ENCODE measurements at places on chromosomes 4 and X.

DNA sequence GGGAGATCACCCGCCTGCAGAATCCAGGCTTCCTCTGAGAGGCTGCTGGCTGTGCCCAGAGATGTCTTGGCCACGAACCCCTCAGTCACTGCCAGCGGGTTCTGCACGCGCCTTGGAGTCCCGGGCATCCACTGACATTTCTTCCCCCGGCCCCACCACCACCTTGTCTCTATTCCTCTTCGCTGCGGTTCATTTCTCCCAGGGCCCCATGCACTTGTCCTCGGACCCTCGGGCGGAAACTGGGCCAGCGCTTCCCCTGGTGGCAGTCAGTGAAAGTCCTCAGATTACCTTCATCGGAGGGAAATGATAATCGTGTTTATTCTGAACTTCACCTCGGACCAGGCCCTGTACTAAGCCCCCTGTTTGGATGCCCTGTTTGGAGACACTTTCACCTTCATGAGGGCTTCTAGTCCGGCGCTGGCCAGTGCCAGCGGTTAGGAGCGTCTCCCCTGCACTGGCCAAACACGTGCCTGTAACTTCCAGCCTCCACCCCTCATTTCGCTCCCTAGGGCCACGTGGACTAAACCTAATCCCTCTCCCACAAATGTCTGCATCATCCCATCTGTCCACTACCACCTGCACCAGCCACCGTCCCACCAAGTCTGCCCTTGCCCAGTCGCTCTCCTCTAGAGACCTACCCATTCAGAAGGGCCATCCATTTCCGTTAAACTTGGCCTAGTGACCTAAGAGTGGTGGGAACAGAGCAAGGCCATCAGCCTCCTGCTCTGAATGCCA lies 82.0 kb downstream of the DCTD start:
- DNase-seq = no peak

DNA sequence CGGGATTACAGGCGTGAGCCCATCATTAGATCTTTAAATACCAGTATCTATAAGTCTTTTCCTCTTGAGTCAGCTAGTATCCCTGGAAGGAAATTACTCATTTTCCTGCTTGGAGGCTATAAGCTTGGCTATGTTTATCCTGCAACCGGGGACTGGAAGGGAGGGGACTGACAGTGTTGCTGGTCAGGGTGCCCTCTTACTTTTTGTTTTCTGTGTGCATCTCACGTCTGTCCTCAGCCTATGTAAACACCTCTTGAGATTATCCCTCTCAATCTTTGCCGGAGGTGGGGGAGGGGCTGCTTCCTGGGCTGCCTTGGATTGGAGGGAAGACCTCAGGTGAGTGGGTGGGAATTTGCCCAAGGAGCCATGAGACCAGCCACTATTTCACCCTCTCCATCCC lies 37.0 kb downstream of the HTT start:
- DNase-seq = no peak

GRCh38 chr4:33054161-33054560 lies 2334.0 kb downstream of the PCDH7 start:
- no peak for DNase-seq

GRCh38 chr4:87260477-87260876 lies 40.1 kb upstream of the KLHL8 start:
- DNase-seq = no peak

DNA sequence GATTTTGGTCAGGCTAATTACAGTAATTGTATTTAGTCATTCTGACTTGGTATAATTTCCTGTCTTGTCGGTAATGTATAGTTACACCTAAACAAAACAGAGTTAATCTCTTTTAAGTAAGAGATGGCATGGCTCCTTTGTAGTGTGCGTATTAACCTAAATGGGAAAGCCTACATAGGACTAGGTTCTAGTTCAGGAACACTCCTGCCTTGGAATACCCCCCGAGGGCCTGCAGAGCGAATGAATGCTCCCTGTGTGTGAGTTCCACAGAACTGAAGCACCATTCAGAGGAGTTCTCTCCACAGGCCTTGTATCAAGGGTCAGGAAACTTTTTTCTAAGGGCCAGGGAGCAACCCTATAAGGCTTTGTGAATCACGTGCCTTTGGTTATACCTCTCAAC lies 44.9 kb upstream of the STIM2 start:
- no peak for DNase-seq

DNA sequence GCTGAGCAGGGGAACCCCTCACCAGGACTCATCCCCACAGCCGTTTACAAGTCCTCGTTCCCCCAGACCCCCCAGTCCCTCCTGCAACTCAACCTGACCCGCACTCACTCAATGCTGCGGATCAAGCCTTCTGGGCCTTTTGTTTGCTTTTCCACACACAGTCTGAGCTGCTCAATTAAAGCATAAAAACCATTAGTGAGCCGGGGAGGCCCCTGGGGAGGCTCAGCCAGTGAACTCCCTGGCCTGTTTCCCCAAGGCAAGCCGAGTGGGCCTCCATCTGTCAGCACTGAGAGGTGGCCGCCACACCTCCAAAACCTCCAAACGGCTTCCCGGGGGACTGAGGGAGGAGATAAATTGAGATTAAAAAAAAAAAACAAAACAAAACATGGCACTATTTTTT lies 158.5 kb downstream of the SHOX start:
- DNase-seq = no peak

DNA sequence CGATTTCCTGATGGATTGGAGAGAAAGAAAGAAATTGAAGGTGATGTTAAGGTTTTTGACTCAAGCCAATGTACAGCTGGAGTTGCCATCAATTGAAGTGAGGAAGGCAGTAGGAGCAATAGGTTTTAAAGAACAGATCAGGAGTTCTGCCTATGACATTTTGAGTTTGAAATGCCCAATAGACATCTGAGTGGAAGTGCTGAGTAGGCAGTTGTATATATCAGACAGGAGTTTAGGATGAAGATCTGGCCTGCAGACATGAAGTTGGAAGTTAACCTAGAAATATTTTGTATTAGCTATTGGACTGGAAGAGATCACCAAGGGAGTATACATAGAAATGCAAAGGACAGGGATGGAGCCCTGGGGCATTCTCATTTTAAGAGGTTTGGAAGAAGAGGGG lies 12.9 kb upstream of the TMSB15B start:
- DNase-seq = no peak

GRCh38 chr4:13523105-13523477 lies 21.2 kb downstream of the NKX3-2 start:
- no peak for DNase-seq

- no peak for DNase-seq
Measured at GRCh38 chrX:138504273-138504672, 207.2 kb downstream of the FGF13 start.

- DNase-seq = no peak
Measured at GRCh38 chr4:83022724-83023450, 12.1 kb upstream of the COPS4 start.

DNA sequence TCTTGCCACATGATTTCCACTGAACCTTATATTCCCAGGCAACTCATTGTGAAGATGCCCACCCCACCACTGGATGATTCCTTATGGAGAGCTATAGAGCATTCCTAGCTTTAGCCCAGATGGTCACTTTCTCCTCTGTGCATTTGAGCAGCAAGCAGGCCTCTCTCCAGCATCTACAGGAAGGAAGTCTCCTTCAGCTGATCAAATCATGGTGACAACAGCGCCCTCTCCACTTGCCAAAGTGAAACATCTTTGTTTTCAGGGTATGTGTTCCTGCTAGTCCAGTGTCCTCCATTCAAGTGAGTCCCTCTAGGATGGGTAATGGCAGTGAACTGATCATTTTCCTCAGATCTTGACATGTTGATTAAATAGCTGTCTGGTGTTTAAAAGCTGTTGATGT lies 10.9 kb upstream of the SYTL5 start:
- no peak for DNase-seq

GRCh38 chr4:142361981-142362380 lies 484.1 kb downstream of the INPP4B start:
- no peak for DNase-seq

- DNase-seq = no peak
Measured at GRCh38 chr4:119025916-119026661, 109.5 kb upstream of the MYOZ2 start.

DNA sequence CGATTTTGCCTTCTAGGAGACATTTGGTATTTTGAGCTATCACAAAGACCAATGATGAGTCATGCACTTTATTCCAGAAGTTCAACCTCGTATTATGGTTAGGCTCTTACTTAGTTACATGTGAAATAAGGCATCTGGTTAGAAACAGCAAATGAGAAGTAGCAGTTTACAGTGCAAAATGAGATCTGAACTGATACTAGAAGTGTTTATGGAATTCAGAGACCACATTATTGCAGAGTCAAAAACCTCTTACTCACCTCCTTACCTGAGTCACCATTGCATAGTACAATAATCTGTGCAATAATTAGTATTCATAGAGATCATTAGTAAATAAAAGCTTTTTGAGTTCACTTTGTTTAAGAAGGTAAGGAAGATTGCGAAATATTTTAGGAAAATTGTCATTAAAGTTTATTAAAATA lies 38.7 kb downstream of the SEC24B start:
- DNase-seq = no peak

DNA sequence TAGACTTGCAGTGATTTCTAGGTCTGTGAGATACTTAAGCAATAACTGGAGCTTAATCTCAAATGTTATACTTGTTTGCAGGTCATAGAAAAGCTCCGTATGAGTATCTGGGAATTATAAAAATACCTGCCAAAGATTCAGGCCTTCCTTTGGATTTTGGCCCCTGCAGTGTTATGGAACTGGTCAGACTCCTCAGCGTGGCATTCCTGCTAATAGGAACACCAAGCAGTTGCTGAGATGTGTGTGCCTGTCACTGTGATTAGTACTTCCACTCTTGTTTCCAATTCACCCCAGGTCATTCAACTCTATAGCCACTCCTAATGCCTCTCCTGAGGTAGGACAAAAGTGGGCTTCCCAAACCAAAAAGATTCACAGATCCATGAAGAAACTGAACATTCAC lies 7.8 kb upstream of the UGT2B7 start:
- DNase-seq = no peak

GRCh38 chrX:73847991-73848390 lies 285.0 kb downstream of the CHIC1 start:
- no peak for DNase-seq

DNA sequence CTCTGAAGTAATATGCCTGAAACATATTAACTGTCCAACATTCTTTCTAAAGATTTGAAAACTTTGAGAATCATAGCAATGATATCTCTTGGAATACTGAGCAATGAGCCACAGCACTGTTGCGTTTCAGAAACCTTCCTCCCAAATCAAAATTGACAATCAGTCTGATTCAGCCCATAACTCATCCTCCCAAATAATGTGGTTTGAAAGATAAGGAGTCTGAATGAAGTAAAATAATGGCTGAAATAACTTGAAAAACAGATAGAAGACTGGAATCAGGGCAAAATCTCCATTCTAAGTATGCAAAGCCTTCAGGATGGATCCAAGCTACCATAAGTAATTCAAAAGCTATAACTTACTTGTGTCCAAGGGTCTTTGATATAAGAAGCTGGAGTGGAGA lies 98.6 kb upstream of the PLS3 start:
- DNase-seq = no peak

DNA sequence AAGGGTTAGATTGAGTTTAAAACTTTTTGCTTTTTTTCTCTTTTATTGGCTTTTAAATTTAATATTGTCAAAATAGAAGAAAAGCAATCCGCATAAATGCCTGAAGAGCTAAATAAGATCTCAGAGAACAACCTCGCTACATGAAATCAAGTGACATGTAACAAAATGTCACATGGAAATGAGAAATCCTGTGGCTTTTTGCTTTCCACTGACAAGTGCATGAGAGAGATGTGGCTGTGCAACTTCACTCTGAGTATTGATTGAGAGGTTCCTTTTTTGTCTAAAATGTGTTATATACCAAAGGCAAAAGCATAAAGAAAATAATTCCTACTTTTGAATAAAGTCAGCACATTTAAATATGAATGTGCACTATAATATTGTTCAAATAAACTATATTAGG lies 263.5 kb downstream of the MAPK10 start:
- no peak for DNase-seq

GRCh38 chrX:12722314-12722713 lies 68.9 kb upstream of the PRPS2 start:
- DNase-seq = no peak

GRCh38 chr4:37132975-37133360 lies 111.6 kb upstream of the NWD2 start:
- no peak for DNase-seq

GRCh38 chrX:19156186-19156585 lies 33.9 kb upstream of the ADGRG2 start:
- no peak for DNase-seq

DNA sequence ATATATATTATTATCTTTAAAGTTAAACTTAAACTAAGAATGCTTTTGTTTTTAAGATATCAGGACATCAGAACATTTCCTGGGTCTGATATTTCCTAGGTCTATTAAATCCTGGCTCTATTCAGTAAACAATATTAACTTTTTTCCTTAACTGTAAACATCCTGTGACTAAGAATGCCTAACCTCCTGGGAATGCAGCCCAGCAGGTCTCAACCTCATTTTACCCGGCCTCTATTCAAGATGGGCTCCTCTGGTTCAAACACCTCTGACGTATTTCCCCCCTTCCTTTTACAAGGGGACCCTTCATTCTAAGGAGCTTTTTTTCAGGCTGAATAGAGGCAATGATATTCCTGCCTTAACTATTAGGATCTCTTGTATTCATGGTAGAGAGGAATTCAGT lies 35.8 kb upstream of the DYNLT3 start:
- DNase-seq = no peak

DNA sequence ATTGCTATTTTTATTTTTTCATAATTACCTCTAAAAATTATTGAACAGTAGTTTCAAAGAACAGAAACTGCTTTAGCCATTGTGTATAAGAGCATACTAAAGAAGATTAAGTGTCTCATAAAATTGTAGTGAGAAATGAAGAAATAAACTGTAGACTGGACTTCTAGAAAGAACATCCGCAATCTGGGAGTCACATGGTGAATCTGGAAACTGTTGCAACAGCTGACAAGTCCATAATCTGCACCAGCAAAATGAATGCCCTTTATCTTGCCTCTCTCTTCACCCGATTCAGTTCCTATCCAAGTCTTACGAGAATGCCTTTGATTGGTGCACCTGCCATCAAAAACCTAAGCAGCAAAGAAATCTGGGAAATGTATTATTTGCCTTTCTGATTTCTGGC lies 312.9 kb downstream of the NAF1 start:
- no peak for DNase-seq

DNA sequence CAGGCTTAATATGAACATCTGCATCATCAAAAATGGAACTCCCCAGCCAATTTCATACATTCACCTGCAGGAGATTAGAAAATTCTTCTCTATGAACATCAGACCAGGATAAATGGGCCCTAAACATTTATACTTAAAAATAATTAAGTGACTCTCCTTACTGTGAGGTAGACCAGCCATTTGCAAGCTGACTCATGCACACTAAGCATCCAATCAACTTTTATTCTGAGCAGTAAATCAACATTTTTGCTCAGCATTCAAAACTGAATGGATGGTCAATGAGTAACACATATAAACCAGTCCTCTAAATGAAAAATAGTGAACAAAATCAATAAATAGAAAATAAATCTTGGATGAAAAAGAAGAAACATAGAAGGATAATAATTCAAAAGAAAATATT lies 19.9 kb upstream of the PCDH10 start:
- no peak for DNase-seq

- DNase-seq = no peak
Measured at GRCh38 chr4:162557516-162558106, 393.8 kb upstream of the FSTL5 start.

Measured in OCI-LY7 (cell line).